ENCODE measurements at places on chromosomes 13 and 19.

DNA sequence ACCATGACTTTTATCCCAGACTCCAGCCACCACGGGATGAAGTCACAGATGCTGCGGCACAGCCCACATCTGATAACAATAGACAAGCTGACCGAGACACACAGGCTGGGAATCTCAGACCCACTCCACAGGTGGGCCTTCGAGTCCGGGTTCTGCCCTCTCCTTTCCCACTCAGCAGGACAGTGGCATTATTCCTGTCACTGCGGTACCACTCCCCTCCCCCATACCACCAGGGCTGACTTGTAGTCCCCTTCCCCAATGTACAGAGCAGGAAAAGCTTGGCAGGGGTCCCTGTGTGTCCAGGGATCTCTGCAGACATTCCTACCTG is 179 bp upstream of the AMER2 start:
- DNase-seq, result no peak

DNA sequence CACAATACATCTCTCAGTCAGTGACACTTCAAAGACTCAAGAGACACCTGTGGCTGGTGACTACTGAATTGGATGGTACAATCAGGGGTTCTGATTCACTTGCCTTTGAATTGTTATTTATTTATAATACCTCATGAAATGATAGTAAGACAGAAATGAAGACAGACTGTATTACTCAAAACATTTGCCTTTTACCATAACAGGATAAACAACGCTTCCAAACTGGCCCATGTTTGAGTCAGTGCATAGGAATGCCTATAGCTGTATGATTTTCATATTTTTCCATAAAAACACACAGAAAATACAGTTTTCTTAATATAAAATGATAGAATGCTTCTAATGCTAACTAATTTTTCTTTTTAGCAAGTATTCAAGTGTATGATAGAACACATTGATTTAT is 59.5 kb upstream of the FGF14 start:
- DNase-seq, result no peak

DNA sequence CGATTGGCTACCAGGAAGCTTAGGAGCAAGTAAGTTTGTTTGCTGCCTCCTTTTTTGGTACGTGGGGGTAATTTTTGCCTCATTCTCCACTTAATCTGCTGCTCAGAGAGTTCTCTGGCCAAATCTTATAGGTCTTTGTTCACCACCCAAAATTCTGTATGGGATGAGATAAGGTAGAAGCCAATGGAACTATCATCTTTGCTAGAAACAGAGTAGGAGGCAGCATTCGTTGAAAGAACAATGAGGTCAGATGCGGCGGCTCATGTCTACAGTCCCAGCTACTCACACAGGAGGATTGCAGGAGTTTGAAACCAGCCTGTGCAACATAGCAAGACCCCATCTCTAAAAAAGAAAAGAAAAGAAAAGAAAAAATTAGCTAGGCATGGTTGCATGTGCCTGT is 5.0 kb upstream of the DNAAF3 start:
- DNase-seq, result no peak

GRCh38 chr19:56566904-56567273 is 379 bp upstream of the ZNF470 start:
- no peak for DNase-seq

DNA sequence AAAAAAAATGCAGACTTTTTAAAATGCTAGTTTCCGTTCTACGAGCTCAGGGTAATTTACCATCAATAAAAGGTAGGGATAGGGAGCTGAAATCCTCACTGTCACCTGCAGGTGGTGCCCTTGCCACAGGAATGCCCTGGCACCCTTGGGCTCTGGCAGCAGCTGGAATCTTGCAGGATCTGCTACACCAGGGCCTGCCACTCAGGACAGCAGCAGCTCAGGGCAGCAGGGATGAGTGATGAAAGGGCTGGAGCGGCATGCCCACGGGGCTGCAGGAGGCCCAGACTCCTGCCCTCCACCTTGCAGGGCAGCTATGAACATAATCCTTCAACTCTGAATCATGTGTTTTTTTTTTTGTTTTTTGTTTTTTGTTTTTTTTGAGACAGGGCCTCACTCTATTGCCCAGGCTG is 54.0 kb downstream of the GNG7 start:
- DNase-seq, result peak; percentile 85

DNA sequence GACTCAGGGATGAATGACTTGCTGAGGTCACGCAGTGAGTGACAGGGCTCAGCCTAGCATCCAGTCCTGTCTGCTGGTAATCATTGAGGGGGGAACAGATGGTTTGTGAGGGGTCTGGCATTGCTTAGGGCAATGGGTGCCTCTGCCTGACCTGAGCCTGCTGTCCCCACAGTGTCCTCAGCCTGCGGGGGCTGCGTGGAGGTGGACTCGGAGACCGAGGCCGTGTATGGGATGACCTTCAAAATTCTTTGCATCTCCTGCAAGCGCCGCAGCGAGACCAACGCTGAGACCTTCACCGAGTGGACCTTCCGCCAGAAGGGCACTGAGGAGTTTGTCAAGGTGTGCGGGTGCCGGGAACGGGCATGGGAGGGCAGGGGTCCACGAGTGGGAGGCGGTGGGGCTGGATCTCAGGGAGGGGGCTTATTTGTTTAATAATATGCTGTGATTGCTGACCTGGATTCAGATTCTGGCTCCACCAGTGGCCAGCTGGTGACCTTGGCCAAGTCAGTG is 2.1 kb downstream of the SCN1B start:
- DNase-seq, result no peak

- DNase-seq, result no peak
These were observed 48.8 kb downstream of the IRS2 start for GRCh38 chr13:109737606-109738005.

GRCh38 chr19:5255602-5256231 is 84.9 kb downstream of the PTPRS start:
- DNase-seq, result no peak

DNA sequence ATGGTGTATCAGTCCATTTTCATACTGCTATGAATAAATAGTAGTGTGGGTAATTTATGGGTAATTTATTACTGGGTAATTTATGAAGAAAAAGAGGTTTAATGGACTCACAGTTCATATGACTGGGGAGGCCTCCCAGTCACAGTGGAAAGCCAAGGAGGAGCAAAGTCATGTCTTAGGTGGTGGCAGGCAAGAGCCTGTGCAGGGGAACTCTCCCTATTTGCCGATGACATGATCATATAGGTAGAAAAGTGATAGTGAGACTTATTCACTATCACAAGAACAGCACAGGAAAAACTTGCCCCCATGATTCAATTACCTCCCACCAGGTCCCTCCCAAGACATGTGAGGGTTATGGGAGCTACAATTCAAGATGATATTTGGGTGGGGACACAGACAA is 1137.7 kb downstream of the UQCRFS1 start:
- DNase-seq, result no peak

GRCh38 chr13:63409791-63410351 is 1994.2 kb upstream of the PCDH20 start:
- DNase-seq, result no peak

- DNase-seq, result peak; percentile 63
These were observed at the start of gene B3GNT8 for GRCh38 chr19:41426952-41427646. TSS of gene B3GNT8 (minus strand) at chr19:41427374. CDS start at chr19:41426778, 596 bp downstream.

GRCh38 chr19:548886-549830 is 5.3 kb downstream of the GZMM start:
- no peak for DNase-seq

DNA sequence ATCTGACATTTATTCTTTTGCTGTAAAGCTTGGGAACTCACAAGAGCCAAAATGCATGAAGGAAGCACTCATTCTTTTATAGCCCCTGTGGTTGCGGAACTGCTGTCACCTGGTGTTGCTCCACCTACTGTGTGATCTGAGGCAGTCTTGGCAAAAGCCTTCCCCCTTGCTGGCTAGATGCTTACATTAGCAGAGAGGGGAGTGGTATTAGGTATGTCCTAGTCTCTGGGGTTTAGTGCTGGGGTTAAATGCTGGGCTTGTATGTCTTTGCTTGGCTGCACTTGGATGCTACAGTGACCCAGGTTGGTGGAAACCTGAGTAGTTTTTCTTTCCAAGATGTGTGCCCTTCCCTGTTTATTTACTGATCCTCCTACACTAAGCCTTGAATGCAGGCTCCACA is 99.3 kb downstream of the WDFY2 start:
- no peak for DNase-seq

DNA sequence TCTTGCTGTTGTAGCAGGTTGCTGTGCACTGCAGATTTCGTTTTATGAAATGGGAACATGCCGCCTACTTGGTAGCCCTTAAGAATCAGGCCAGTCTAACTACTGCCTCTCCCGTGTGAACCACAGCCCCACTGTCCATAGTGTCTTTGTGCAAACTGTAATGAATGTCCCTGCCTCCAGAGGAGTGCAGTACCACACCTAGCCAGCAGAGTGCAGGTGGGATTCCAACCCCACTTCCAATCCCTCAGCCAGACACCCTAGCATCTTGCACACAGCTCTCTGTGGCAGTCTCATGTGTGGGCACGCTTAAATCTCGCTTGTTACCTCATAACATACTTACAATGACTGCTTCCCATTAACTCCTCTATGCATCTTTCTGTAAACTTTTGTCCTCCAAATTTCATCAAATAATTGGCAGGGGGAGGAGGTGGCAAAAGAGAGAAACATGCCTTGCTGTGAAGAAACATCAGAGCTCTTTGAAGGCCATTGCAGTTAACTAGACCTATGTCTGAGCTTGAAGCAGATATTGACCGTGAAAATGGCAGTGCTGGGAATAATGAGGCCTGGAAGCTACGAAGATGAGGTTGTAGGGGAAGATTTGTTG is 47.2 kb downstream of the ZAR1L start:
- DNase-seq, result no peak

- no peak for DNase-seq
These were observed 49.1 kb downstream of the SAE1 start for GRCh38 chr19:47179653-47180310.

DNA sequence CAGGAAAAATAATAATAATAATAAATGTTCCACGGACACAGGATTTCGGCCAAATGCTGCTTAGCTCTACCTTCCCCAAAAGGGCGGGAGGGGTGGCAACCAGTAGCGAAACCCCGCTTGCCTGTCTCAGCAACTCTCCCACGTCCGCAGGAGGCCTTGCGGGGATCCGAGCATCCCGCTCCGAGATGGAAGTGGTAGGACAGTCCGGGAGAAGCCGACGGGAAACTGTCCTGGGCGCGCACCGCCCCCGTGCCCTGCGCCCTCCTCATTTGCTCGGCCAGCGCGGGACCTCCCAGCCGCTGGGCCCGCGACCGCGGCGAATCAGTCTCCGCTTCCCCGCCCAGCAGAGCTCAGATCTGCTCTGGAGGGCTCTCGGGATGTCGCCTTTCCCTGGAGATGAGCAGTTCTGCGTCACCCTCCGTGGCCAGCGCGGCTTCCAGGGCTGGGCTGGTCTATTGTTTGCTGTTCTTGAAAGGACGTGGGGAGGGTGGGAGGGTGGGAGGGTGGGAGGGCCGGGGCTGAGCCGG is 48.9 kb upstream of the PABPC3 start:
- peak; percentile 8 for DNase-seq

DNA sequence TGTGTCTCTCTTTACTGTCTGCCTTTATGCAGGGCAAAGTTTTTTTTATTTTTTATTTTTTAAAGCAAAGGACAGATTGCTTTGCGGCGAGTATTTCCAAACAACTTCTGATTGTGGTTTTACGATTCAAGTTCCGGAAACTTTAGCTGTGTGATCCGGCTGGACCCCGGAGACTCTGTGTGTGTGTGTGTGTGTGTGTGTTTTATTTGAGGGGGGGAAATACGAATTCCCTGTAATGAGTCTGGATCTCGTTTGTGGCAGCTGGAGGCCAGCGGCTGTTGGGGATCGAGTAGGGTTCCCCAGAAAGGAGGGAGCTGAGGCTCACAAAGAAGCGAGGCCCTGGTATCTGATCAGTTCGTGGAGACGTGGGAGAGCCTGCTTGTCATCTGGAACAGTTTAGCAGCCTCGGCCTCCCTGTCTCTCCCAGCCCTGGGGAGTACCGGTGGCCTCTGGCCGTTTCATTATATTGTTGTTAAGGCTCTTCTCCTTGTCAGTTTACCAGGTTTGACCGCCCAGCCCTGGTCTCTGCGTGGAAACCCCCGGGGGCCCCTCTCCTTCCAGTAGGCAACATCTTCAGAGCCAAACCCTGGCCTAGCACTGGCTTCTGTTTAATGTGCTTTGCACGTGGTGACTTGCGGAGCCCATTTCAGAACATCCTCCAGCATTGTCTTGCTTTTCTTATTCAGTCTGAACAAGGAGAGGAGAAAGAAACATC is 1.3 kb downstream of the FARP1 start:
- DNase-seq, result peak; percentile 54

DNA sequence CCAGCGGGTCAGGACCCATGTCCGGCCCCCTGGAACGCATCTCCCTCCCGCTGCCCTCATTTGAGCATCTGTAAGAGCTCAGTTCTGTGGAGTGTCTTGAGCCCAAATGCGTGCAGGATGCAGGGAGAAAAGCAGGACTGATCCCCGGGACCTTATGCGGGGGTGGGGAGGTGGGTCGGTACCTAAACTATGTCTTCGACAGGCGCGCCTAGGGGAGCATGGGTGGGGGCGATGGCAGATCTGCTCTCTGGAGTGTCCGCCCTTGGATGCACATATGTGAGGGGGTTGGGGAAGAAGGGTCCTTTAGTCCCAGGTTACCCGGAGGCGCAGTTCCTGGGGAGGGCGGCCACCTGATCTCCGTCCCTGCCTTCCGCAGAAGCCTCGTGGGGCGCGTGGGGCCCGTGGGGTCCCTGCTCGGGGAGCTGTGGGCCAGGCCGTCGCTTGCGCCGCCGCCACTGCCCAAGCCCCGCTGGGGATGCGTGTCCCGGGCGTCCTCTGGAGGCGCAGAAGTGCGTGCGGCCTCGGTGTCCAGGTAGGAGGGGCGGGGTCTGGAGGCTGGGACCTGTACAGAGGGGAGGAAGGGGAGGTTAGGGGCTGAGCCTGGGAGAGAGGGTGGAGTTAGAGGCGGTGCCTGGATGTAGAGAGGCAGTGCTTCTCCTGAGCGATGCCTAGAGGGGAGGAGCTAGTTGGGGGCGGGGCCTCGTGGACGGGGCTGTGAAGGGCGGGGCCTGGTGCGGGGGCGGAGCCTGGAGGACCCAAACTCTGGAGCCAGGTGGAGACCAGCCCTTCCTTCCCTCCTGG is 2.9 kb downstream of the CILP2 start:
- peak; percentile 23 for DNase-seq

- DNase-seq, result peak; percentile 83
These were observed 33.2 kb downstream of the RAB20 start for GRCh38 chr13:110528371-110528770.

- no peak for DNase-seq
These were observed 174.9 kb downstream of the TNFSF13B start for GRCh38 chr13:108444448-108444847.

GRCh38 chr19:50450369-50451222 is 17.9 kb downstream of the MYBPC2 start:
- DNase-seq, result no peak

GRCh38 chr19:49953416-49953815 is 7.6 kb downstream of the SIGLEC11 start:
- no peak for DNase-seq
